Activated naive CD4-positive, alpha-beta T cell (primary cell): ENCODE measurements at places on chromosomes 11 and 22.

GRCh38 chr11:15945726-15946125, 410.6 kb downstream of the SOX6 start:
- no peak for DNase-seq

DNA sequence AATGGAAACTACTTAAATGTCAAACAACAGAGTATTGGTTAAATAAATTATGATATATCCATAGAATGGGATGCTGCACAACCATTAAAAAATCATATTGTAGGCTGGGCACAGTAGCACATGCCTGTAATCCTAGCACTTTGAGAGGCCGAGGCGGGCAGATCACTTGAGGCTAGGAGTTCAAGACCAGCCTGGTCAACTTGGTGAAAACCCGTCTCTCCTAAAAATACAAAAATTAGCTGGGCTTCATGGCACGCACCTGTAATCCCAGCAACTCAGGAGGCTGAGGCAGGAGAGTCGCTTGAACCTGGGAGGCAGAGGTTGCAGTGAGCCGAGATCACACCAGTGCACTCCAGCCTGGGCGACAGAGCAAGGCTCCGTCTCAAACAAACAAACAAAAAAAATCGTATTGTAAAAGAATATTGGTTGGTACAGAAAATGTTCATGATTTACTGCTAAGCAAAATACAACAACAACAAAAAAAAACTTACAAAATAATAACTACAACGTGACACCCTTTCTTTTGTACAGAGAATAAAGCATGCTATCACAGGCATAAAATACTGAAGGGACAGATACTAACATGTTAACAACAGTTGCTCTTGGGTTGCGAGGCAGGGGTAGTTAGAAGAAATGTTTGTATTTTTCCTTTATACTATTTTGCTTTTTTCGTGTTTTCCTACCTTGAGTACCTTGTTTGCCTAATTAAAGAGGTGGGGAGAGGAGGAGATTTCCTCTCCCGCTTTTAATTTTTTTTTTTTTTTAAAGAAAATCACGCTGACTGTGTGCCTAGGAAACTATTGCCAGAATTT, 21.3 kb upstream of the RRAS2 start:
- no peak for DNase-seq

DNA sequence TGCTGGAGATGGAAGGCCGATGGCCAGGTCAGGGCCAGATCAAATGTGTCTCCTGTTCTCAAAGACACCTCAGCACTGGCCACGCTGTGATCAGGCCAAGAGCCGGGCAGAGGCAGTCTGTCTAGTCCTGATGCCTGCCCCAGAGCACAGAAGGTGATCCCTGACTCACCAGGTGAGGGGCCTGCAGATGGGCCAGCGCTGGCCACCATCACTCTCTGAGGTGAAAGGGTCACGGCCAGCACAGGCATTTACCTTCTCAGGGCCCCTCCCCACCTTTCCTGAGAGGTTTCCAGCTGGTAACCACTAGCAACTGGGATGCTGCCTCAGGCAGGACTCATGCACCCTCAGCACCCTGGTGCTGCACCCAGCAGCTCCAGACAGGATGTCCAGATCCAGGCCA, 2.9 kb downstream of the SBF1 start:
- DNase-seq: no peak

DNA sequence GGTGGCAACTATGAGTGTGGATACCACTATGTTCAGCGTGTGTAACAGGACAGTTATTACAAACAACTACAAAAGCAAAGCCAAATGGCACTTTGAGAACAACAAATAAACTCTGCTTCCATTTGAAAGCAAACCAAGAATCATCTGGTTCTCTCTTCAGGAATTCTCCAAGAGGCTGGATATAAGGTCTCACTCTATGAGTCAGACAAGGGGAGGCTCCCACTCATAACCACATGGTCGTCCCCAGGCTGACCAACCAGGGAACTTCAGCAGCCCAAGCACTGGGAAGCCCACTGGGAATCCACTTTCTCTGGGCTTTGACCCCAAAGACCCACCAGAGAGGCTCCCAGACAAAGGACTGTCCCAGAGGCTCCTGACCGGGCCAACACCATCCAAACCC, 35.3 kb downstream of the DGCR2 start:
- DNase-seq: no peak

GRCh38 chr11:1230456-1231395, 7.9 kb downstream of the MUC5B start:
- no peak for DNase-seq

GRCh38 chr11:65576232-65576866, 496 bp downstream of the EHBP1L1 start:
- no peak for DNase-seq

GRCh38 chr22:43876866-43877509, 14.7 kb upstream of the SULT4A1 start:
- DNase-seq: no peak

DNA sequence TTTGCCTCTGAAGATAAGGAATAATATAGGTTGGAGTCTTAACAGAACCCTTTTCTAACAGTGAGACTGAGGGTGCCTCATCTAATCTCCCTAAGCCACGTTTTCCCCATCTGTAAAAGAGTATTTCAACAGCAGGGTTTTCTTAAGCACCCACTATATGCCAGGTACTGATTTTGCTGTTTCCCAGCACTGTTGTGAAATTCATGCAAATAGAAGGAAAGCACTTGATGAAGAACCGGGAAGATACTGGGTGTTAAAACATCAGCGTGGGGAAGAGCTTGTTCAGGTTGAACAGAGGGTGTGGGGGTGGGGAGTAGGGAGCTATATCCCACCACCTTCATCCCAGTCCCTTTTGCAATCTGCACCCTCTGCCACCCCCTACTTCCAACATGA, 2.8 kb downstream of the HMOX1 start:
- no peak for DNase-seq

DNA sequence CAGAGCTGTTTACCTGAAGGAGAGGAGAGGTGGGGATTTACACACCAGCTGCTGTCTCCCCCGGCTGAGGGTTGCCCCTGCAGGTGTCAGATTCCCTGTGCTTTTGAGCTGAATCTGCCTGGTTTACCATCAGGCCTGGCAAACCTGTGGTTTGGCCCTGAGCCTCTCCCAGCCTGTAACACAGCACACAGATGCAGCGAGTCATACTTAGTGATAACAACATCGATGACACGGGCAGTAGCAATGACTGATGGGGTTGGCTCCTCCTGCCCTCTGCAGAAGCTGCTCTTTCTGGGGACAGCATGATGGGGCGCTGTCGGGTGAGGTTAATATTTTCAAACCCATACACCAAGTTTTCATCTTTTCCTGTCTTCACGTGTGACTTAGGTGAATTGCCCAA, 380.0 kb upstream of the B3GAT1 start:
- DNase-seq: no peak

DNA sequence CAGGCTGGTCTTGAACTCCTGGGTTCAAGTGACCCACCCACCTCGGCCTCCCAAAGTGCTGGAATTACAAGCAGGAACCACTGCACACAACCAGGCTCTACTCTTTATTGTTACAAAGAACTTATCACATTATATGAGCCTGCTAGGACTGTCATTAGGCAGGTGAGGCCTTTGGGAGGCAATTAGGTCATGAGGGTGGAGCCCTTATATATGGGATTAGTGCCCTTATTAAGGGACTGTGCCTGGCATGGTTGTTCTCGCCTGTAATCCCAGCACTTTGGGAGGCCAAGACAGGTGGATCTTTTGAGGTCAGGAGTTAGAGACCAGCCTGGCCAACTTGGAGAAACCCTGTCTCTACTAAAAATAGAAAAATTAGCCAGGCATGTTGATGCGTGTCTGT, 10.5 kb upstream of the PSMC3 start:
- no peak for DNase-seq

DNA sequence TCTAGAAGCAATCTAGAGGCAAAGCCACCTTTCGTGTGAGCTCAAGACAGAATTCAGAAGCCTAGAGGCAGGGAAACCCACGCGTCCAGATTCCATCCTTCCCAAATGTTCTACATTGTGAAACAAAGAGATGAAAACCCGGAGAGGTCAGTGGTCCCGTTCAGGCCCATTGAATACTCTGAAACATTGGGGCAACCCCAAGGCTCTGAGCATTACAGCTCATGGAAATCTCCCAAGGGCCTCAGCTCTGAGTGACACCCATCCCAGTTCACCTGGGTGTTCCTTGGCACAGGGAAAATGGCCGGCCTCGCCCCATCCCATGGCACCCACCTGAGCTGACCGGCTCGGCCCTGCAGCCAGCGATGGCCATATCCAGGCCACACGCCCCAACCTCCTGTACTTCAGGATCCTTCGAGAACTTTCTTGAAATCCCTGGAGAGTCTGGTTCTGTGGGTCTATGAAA, 128.6 kb upstream of the FGF3 start:
- no peak for DNase-seq

GRCh38 chr22:24894998-24895397, 51.5 kb downstream of the LHFPL7 start:
- no peak for DNase-seq

DNA sequence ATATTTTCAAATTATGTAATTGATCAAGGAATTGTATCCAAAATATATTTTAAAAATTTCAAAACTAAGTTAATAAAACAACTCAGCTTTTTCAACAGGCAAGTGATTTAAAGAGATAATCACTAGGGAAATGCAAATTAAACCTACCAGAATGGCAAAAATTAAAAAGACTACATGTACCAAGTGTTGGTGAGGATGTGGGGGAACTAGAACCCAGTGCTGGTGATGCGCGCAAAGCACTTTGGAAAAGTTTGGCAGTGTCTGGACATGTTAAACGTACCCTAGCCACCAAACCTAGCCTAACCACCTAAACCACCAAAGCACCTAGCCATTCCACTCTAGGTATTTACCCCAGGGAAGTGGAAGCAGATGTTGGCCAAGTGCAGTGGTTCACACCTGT, 22.9 kb downstream of the PACSIN2 start:
- DNase-seq: no peak

- DNase-seq: no peak
Measured at GRCh38 chr11:4619514-4619913, 11.5 kb upstream of the TRIM68 start.

- no peak for DNase-seq
Measured at GRCh38 chr11:99979042-99979441, 708.0 kb upstream of the ARHGAP42 start.

DNA sequence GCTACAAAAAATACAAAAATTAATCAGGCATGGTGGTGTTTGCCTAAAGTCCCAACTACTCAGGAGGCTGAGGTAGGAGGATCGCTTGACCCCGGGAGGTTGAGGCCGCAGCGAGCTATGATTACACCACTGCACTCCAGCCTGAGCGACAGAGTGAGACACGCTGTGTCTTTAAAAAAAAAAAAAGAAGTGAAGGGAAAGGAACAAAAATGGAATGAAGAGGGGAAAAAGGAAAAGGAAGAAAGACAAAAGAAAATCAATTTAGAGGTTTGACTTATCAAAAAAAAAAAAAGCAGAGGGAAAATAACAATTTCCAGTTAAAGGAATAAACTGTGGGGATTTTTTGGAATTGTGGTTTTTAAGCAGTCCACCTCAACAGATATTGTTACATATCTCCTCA, 36.8 kb downstream of the MRTFA start:
- no peak for DNase-seq

GRCh38 chr11:63553759-63554158, 9.4 kb downstream of the PLAAT2 start:
- peak; percentile 40 for DNase-seq

DNA sequence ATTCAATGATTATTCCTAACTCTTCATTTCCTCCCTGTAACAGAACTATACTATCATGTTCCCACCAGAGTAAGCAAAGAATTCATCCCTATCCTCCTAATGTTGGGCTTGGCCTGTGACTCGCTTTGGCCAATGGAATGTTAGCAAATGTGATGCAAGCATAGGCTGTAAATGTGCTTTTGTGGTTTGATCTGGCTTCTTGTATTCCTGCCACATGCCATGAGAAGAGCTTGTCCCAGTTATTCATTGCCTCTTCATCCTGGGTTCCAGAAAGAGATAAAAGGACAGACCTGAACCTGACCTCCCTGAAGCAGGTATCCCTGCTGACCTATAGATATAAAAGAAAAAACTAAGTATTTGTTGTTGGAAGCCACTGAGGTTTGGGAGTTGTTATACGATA, 51.0 kb downstream of the SYTL2 start:
- DNase-seq: no peak

- no peak for DNase-seq
Measured at GRCh38 chr11:37841016-37841415, 1243.0 kb upstream of the RAG2 start.

DNA sequence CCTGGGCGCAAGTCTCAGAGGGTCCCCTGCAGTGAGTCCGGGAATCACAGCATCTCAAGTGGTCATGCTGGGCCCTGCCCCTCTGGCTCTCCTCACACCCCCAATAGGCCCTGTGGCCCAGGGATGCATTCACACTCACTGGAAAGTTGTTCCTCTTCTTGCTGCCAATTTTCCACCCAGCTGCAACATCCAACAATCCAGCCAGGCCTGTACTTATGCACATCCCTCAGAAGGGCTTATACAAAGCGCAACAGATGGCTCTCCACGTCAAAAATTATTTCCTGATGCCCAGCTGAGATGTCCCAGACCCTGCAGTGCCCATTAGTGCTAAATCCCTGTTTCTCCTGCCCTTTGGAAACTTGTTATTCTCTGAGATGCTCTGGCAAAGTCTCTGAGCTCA, 407.8 kb upstream of the NARS2 start:
- no peak for DNase-seq

GRCh38 chr22:22840780-22841179, 46.8 kb upstream of the IGLL5 start:
- DNase-seq: no peak

DNA sequence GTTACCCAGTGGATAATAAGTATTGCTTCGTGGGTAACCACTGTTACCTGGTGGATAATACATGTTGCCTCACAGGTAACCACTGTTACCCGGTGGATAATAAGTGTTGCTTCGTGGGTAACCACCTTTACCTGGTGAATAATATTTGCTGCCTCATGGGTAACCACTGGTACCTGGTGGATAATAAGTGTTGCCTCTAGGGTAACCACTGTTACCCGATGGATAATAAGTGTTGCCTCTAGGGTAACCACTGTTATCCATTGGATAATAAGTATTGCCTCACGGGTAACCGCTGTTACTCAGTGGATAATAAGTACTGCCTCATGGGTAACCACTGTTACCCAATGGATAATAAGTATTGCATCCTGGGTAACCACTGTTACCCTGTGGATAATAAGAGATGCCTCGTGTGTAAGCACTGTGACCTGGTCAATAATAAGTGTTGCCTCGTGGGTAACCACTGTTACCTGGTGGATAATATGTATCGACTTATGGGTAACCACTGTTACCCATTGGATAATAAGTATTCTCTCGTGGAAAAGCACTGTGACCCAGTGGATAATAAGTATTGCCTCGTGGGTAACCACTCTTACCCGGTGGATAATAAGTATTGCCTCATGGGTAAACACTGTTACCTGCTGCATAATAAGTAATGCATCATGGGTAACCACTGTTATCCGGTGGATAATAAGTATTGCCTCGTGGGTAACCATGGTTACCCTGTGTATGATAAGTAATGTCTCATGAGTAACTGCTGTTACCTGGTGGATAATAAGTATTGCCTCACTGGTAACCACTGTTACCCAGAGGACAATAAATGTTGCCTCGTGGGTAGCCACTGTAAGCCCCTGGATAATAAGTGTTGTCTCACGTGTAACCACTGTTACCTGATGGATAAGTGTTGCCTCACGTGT, 20.1 kb upstream of the NXPE4 start:
- DNase-seq: no peak

GRCh38 chr11:106644824-106645223, 373.5 kb downstream of the GUCY1A2 start:
- DNase-seq: no peak
